Hepatocyte (in vitro differentiated cells): ENCODE measurements at places on chromosomes 11 and 22. TPM values are rescaled to one million over a fixed set of nuclear protein-coding genes. Genes with fewer than 3 reads are reported as not detected.

Gene IL18
- total RNA-seq: 9.4 and 10.3 TPM in 2 replicates

Gene SLC5A12
- total RNA-seq: 36.6 and 41.9 TPM in 2 replicates

- no peak for DNase-seq
Measured at GRCh38 chr11:66720899-66721470, 8.0 kb downstream of the SPTBN2 start.

Gene FGF4
- total RNA-seq: not detected in 2 replicates

DNA sequence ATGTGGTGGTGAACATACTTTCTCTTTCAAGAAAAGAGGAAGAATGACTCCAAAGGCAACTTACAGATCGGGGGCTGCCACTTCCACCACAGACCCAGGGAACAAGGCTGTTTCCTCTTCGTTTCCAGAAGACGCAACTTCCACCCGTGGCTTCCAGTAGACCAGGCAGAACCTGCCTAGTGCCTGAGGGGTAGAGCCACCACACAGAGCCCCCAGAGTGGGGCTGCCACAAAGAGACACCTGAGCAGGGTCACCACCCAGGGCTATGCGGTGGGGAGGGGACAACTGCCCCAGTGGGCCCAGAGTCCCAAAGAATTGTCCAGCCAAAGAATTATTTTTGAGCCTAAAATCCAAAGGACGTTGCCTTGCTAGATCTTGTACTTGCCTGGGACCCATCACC, 16.7 kb upstream of the PHF21B start:
- DNase-seq: no peak

DNA sequence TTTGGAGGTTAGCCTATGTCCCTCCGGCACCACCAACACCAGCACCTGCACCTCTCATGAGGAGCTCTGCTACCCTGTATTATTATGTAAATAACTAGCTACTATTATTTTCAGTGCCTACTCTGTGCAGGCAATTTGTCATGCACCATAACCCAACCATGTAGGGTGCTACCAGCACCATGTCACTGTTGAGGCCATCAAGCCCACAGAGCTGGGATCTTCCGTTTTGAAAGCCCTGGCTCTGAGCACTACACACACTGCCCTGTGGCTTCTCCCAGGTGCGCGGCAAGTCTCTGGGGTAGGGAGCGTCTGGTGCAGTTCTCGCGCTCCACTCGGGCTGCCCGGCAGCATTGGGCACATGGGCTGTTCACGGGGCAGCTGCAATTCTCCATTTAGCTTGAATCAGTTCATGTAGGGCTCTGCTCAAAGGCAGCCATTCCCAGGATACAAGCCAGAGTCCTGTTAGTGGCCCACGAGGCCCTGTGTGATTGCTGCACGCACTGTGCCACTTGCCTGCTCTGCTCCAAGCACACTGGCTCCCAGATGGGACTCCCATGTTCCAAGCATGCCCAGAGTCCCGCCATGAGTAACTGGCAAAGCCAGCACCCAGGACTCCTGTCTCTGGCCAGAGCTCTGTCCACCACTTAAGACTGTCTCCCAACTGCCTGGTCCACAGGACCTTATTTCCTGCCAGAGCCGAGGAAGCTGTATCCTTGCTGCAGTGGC, 42.5 kb upstream of the CDON start:
- DNase-seq: no peak

DNA sequence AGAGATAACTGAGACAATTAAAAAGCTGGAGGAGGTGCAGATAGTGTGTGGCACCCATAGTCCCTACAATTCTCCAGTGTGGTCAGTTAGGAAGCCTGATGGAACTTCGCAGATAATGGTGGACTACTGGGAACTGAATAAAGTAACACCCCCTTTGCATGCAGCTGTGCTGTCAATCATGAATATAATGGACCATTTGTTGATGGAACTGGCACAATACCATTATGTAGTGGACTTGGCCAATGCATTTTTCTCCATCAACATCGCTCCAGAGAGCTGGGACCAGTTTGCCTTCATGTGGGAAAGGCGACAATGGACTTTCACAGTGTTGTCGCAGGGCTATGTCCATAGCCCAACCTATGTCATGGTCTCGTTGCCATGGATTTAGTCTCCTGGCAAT, 324.2 kb downstream of the TMEM135 start:
- no peak for DNase-seq

- no peak for DNase-seq
Measured at GRCh38 chr22:22870577-22871404, 16.8 kb upstream of the IGLL5 start.

Gene OR9I1
- not detected in 2 replicates for total RNA-seq

DNA sequence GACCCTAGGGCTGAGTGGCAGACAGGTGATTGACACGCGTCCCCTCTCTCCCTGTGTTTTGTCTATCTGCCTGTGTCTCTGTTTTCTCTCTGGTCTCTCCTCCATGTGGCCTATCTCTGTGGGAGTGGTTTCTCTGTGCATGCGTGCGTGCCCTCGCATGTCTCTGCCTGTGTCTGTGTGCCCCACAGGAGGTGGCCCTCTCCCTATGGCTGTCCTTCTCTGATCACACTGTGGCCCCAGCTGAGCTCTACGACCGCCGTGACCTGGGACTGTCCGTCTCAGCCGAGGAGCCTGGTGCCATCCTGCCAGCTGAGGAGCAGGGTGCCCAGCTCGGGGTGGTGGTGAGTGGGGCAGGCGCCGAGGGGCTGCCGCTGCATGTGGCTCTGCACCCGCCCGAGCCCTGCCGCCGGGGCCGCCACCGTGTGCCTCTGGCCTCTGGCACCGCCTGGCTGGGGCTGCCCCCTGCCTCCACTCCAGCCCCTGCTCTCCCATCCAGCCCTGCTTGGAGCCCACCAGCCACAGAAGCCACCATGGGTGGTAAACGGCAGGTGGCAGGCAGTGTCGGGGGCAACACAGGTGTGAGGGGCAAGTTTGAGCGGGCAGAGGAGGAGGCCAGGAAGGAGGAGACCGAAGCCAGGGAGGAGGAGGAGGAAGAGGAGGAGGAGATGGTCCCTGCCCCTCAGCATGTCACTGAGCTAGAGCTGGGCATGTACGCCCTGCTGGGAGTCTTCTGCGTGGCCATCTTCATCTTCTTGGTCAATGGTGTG, 11.6 kb downstream of the TMEM132A start:
- DNase-seq: no peak

DNA sequence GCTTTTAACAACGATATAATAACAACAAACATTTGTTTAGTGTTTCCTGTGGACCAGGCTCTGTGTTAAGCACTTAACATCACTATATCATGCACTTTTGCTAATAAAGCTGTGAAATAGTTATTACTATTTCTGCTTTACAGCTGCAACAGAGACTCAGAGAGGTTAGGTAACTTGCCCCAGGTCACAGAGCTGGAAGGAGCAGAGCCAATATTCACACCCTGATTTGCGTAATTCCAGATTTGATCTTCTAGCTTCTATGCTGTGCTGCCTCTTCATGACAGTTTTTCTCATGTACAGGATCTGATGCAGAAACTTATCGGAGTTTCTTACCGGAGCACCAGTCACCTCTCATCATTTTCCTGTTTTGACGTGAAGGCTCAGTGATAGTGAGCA, 33.6 kb upstream of the EHF start:
- DNase-seq: no peak

Gene DBX1
- not detected in 2 replicates for total RNA-seq

- peak; percentile 6 for DNase-seq
Measured at GRCh38 chr11:91730057-91730456, 494.6 kb upstream of the FAT3 start.

GRCh38 chr22:46803031-46803880, 40.8 kb downstream of the TBC1D22A start:
- DNase-seq: peak; percentile 78

Gene CATSPERZ
- total RNA-seq: not detected in 2 replicates

GRCh38 chr11:36394056-36394455, 98.0 kb downstream of the PRR5L start:
- DNase-seq: no peak

GRCh38 chr22:46619830-46620501, at the start of gene GRAMD4:
Gene GRAMD4 (plus strand): TSS chr22:46620386. CDS start chr22:46626800, 6,414 bp downstream.
- no peak for DNase-seq

- no peak for DNase-seq
Measured at GRCh38 chr11:47899801-47900200, 51.7 kb upstream of the NUP160 start.

Gene SCGB1A1
- not detected in 2 replicates for total RNA-seq

GRCh38 chr22:45842291-45842991, 134.5 kb downstream of the WNT7B start:
- no peak for DNase-seq

Gene TMEM126B
- total RNA-seq: 78.3 and 87.8 TPM in 2 replicates

DNA sequence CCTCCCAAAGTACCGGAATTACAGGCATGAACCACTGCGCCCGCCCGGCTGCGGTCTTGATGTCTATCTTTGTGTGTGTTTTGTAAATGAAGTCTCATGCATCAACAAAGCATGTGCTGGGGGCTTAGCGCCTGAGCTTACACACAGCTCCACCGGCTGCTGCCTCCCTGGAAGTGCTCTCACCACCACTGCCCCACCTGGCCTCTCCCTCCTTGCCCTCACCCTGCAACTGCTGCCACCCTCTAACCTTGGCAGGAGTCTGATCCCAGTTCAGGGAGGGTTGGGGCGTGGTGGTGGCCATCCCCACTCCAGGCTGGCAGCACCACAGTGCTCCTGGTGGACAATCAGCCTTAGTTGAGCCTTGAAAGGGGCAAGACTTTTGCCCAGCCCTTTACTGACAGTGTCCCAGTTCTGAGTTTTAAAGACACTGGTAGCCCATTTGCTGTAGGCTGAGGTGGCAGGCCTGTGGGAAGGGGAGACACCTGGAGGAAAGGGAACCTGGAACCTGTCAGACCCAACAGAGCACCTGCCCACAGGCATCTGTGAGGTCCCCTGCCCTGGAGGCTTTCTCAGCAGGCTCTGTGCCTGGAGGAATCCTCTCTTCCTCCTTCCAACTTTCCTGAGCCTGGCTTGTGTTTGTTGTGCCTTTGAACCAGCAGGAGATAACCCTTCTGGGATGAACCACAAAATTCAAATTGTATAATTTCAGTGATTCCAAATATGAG, 42.4 kb upstream of the WEE1 start:
- DNase-seq: no peak

DNA sequence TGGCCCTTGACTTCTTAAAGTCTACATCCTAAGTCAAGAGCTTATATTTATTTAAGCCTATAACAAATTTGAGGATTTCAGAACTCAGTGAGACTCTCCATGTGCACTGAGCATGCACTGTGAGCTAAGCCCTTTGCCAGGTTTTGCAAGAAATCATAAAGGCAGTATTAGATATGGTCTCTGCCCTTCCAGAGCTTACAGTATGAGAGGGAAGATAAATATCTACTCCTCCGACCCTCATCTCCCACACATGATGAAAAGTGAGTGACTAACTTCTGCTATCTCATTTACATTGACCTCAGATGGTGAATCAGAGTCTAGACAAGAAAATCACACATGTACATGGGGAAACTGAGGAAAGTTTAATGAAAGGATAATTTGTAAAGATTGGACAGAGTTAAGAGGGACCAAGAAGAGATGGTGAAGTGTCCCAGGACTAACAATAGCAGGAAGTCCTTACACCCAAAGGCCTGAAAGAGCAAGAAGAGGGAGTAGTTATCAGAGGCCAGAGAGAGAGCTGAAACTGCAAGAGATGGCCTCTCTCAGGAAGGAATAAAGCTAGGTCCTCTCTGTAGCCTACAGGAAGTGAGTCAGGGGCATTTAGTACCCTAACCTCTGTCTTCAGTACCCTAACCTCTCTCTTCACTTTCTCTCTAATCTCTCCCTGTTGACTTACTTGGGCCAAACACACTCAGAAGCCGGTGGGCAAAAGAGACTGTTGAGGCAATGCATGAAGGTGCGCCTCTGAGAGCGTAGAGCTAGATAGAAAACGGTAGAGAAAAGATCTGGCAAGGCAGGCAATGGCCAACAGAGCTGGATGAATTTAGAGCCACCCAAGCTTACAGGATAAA, 23.0 kb upstream of the BLID start:
- DNase-seq: no peak

DNA sequence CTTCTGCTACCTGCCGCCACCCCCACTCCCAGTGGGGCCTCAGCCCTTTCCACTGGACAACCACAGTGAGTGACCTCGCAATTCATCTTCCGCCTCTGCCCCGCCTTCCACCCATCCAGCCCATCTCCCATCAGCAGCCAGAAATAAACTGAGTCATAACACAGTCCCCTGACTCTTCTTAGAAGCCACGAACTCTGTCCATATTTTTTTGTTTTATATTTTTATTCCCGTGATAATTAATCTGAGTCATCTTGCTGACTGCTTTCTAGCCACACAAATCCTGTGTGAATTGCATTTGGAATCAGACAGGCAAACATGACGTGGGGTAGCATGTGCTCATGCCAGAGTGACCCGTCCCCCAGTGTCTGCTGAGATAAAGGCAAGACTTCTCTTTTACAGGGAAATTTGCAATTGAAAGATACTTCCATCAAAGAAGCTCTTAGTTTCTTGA, 7.0 kb downstream of the FADD start:
- DNase-seq: no peak

GRCh38 chr11:8834379-8834778, 76.6 kb upstream of the AKIP1 start:
- DNase-seq: no peak

DNA sequence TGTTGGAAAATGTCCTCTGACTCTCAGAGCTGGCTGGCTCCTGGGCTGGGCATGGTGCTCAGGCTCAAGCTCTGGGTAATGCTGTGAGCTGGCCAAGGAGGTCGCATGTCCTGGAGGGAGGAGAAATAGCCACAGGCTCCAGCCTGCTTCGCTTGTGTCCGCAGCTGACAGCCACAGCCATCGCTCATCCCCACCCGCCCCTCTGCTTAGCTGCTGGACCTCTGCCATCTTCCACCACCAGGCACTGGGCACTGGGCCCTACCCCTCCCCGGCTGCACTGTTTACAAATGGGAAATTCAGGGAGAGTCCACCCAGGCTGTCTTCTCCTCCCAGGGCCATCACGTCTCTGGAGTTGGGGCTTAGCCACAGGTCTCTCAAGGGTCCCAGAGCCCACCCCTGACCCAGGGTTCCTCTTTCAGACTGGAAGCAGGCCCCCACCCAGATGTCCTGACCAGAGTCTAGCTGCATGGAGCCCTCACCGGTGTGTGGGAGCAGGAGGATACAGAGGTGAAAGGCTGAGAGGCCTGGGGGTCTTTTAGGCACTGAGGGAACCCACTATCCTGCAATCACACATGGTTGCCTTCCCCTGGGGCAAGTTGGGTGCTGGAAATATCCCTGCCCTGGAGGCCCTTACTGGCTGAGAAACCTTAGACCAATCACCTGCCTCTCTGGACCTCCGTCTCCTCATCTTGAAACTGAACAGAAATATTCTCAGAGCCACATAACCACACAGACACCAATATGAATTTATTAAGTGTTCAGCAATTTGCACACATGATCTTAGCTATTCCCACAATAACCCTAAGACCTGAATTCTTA, 62.7 kb downstream of the CD82 start:
- peak; percentile 79 for DNase-seq

Gene ARHGAP42
- total RNA-seq: 26.5 and 36.0 TPM in 2 replicates

Gene APOBEC3G
- 4.6 and 4.8 TPM in 2 replicates for total RNA-seq

- DNase-seq: peak; percentile 15
Measured at GRCh38 chr11:30314625-30315024, 8.3 kb upstream of the ARL14EP start.

GRCh38 chr11:61162092-61162941, 1.1 kb upstream of the VPS37C start:
- peak; percentile 34 for DNase-seq

DNA sequence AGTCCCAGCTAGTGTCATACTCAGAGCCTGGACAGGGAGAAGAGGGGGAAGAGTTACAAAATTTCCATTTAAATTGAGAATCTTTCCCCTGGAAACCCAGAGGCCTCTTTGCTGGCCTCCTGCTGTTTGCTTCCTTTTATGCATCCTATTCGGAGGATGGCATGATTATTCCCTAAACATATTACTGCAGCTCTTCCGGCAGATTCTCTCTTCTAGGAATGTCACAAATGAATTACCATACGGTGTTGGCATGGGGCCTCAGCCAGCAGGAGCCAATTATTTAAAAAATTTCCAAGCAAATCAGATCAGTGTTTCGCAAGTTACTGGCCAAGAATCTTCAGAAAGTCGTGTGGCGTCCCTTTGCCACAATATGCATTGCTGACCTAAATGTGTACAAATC, 326.7 kb upstream of the NCAM1 start:
- DNase-seq: no peak
